Hematopoietic multipotent progenitor cell treated with erythropoietin and hydrocortisone succinate and interleukin-3 and kit ligand, for 6 days (in vitro differentiated cells): ENCODE measurements at places on chromosomes 11 and 22.
A peak's percentile ranks its signal among the peaks of the same experiment; 100 is the strongest.

GRCh38 chr22:49934160-49934890 is 15.9 kb downstream of the CRELD2 start:
- peak; percentile 63 for DNase-seq

DNA sequence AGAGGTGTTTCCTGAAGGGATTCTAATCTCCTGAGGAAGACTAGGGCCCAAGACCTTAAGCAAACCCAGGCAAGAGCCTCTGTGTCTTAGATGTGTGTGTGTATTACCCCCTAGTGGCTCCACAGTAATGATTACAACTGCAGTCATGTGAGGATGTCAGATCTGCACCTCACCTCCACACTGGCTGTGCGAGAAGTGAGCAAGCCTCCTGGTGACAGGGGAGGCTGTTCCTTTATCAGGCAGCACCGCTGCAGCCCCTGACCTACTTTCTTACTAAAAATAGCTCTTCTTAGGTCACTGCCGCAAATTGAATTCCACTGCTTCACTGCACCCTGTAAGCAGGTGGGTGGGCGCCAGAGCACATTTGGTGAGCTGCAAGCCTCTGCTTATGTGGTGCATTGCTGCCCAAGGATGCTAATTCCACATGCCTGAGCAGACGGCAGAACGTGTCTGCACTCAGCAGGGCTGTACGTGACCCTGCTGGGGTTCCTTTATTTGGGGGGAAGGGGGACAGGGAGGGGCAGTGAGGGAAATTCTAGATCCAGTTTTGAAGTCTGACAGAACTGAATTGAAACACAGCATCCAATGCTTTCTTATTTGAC is 112.4 kb downstream of the KCNC1 start:
- DNase-seq, result peak; percentile 29

- DNase-seq, result no peak
Measured at GRCh38 chr22:35462498-35463230, 62.7 kb downstream of the MCM5 start.

DNA sequence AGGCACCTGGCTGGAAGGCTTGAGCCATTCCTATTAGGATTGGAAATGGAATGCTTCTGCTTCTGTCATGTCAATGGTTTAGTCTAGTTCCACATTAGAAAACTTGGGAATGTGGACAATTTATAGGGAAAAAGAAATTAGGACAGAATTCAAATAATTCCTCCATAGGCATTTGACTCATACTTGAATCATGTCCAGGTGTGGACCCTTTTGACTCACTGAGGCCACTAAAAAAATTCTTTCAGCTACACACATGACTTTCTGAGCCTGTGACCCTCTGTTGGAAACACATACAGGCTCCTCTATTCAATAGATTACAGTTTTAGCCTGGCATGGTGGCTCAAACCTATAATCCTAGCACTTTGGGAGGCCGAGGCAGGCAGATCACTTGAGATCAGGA is 100.5 kb downstream of the RASSF10 start:
- DNase-seq, result no peak

- DNase-seq, result no peak
Measured at GRCh38 chr11:17750013-17750800, 15.6 kb downstream of the KCNC1 start.

DNA sequence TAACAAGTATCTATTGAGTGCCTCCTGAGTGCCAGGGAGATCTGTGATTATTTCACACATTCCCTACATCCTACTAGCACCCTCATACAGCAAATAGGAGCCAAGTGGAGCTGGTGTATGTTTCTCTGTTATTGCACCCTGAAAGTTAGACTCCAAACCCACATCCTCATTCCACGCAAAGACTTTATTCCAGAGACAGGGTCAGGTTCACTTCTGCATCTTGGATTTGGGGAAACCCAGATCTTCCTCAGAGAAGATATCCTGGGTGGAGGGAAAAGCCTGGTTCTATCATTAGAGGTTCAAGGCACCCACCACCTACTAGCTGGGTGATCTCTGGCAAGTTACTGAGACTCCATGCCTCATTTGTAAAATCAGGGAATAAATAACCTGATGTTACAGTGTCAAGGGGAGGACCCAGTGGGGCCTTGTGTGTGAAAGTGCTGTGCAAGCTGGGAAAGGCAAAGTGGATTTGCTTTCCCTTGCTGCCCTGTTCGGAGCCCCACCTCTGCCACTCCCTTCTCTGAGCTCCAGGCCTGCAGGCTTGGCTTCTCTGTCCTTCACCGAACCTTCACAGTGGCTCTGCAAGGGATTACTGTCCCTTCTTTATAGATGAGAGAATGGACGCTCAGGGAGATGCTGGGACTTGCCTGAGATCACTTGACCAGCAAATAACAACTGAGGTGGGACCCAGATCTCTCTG is 991 bp upstream of the SLCO2B1 start:
- DNase-seq, result no peak

GRCh38 chr11:13891911-13892310 is 70.6 kb upstream of the SPON1 start:
- peak; percentile 42 for DNase-seq

DNA sequence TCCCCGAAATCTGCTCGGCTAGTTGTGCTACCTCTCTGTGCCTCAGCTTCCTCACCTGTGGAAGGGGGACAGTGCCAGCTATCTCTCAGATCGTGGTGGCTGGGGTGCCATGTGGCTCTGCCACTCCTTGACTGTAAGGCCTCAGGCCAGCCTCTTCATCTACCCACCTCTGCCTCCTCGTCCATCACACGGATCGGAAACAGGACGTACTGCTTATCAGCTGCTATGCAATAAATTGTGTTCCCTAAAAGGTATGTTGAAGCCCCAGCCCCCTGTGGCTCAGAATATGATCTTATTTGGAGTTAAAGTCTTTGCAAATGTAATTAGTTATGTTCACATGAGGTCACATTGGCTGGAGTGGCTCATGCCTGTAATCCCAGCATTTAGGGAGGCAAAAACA is 7.8 kb downstream of the PPM1F start:
- no peak for DNase-seq

DNA sequence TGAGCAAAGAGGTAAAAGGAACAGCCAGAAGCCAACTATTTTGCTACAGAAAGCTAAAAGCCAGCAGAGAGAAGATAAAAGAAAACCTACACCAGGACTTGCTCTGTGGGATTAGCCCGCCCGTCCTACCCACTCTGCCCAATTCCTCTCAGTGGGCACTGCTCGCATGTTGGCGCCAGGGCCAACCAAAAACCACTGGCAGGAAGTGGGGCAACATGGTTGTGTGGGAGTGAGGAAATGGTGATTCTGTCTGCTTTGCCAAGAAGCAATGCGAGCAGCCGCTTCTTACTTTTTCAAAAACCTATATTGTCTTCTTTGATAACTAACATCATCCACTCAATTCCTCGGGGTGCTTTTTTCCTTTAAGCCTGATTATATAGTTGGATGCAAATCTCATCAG is 14.2 kb upstream of the APOA1 start:
- peak; percentile 73 for DNase-seq

DNA sequence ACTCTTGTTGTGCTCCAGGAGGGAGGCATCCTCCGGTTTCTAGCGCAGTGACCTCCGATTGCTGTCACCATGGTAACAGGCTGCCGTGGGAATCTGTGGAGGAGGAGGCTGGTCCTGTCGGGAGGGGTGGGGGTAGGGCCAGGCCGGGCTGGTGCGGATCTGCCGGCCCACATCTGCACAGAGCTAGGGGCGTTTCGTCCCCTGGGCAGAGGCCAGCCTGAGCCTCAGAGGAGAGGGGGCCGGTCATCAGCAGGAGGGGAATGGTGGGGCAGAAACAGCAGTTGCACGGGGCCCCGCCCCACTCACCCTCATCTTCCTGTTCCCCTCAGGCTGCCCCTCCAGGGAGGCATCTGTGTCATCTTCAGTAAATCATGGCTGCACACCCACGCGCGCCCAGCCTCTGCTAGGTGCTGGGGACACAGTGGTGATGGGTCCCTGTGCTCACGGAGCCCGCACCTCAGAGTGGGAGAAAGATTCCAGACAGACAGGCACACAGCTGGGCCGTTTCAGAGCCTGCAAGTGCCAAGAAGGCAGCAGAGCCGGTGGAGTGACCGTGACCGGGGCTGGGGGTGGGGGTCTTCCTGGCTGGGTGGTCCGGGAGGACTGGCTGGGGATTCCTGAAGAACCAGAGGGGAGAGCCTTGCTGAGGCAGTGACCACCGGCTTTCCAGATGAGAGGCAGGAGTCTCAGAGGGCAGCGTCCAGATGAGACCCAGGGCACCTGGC is 120.5 kb downstream of the CACNA1I start:
- no peak for DNase-seq

DNA sequence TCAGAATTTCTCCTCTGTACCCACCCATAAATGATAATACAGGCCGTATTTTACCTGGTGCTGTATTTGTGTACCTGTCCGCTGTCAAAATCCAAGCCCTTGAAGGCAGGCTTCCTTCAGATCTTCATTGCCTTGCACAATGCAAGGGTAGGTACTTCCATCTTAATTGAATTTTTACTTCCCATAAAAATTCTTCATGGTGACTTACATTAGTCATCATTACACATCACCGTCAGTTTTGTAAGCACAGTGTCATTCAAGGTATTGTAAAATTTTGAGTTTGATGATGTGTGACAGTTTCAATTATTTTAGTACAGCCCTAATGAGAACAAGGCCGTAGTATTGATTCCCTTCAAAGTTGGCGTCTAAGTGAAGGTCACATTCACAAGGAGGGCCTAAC is 770 bp upstream of the TSG101 start:
- DNase-seq, result peak; percentile 30

DNA sequence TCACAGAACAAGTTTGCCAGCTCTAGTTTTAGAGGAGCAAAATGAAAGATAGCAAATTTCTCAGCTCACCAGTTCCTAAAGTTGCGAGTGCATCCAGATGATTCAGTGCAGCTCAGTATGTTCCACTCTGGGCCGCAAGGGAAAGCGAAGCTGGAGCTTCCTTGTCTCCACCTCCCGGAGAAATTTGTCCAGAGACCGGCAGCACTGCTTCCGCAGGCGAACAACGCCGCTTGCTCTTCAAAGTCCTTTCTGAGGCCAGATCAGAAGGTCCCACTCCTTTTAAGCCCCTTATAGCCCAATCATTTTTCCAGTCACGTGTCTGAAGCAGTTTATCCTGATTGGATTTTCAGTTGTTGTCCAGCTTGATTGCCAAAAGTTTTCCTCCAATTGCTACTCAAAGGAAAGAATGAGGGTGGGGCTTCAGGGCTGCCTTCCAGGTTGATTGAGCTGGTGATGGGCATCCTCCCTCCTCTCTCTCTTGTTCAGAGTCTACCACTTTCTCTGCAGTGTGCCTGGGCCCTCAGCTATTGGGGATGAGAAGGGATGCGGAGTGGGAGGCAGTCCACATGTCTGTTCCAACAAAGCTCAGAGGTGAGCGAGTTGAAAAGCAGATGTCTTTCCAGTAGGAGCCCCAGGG is at the start of gene ZNF280A:
TSS of gene ZNF280A (minus strand) at position 251 of the 637 bp plus-strand sequence. CDS start 4,640 bp downstream, outside the sequence.
- DNase-seq, result no peak

GRCh38 chr22:45240104-45240809 is 437 bp downstream of the KIAA0930 start:
- peak; percentile 59 for DNase-seq

DNA sequence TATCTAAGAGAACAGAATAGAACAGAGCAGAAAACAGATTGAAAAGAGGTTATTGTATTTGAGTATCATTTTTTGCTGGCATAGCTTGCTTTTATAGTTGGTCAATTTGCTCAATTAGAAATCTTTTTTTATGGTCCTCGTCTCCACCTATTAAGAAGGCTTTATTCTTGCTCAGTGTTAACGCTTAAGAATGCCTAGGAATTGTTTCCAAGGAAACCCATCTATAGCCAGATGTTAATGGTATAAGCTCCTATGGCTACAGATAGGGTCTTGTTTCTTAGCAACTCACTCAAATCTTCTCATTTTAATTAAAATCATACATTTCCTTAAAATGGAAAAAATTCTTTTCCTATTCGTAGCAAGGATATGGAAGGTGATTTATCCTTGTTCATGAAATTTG is 392.3 kb downstream of the TMEM135 start:
- no peak for DNase-seq

DNA sequence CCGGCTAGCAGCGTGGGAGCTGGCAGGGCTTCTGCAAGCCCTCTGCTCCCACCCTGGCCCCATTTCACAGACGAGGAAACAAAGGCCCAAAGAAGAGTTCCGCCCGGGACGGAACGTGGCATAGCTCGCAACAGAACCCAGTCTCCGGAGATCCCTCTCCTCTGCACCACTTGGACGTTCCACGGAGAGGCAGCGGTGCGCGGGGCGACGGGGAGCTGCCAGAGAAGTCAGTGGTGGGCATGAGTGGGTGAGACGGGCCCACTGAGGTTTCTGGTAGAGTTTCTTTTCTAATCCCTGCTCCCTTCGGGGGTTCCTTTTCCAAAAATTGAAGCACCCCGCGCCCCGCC is 554 bp upstream of the NECTIN1 start:
- DNase-seq, result no peak

GRCh38 chr11:47124675-47125074 is 52.0 kb downstream of the ARFGAP2 start:
- no peak for DNase-seq

GRCh38 chr11:135036488-135037297 is 624.7 kb upstream of the B3GAT1 start:
- no peak for DNase-seq

DNA sequence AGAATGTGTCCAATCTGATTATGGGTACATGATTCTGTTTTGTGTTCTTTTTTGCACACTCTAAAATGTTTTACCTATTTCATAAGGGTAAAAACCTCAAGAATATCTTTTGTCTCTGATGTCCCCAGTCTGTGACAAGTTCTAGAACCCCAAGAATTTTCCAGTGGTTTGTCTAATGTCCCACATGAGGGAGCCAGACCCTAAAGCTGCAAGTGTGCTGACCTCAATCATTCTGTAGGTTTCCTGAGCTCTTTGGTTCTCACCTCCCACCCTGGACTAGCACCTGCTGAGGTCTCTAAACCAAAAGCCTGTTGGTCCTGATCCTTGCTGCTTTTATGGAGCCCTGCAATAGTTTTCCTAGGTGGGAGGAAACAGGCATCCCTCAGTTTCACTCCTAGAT is 149.8 kb upstream of the MPPED2 start:
- DNase-seq, result no peak

DNA sequence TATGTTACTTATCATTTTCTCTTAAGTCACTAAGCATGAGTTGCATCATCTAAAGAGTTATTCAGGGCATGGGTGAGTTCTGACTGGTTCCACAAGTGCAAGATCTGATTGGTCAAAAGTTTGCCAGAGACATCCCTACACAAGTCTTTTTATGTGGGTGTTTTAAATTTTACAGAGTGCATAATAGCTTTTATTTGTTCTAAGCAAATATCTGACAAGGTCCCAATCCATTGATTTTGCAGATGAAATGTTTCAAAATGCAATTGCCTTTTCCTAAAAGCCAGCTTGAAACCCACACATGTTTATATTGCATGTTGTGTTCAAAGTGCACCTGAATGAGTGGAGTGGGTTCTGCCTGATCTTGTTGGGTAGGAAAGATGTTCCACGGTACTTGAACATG is 101.7 kb upstream of the PAX6 start:
- no peak for DNase-seq

GRCh38 chr22:39277142-39277607 is 32.4 kb upstream of the PDGFB start:
- DNase-seq, result no peak

GRCh38 chr11:103546236-103546635 is 437.0 kb downstream of the DYNC2H1 start:
- DNase-seq, result no peak

DNA sequence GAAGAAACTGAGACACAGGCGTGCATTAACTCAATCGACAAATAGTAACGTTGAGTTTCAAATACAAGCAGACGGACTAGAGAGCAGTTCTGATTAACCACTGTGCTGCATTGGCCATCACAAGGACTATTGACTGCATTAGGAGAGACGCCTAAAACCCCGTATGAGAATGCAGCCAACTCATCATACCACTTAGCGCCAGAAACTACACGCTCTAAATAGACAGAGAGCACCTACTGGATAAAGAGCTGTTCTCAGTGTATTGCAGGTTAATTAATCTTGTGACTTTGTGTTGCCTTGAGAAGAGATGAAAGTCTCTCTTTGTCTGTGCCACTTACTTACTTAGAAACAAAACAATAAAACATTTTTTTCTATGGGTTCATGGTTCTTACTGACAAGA is 484.0 kb downstream of the OPCML start:
- DNase-seq, result no peak
